ENCODE measurements at places on chromosomes 1 and 21.

- DNase-seq: no peak
These were observed 70.1 kb downstream of the ROR1 start for GRCh38 chr1:63843884-63844283.

GRCh38 chr1:214341459-214341858, 60.5 kb downstream of the SMYD2 start:
- DNase-seq: no peak

- no peak for DNase-seq
These were observed 38.7 kb upstream of the DESI2 start for GRCh38 chr1:244614113-244614836.

DNA sequence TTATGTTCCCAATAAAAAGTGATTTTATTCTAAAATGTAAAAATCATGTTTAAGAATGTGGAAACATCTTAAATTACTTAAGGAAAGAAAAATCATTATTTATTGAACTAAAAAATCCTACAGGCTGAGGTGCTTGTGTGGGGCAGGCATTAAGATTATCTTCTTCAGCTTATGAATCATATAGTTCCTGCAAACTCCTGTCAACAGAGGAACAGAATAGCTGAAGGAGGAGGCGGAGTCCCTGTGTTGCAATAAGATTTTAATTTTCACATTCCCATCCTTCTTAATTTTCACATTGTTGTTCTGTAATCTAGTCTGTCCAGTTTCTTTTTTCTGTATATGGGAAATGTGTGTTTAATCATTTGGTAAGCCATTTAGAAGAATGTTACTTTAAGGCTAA, 20.6 kb upstream of the OLFML3 start:
- no peak for DNase-seq

GRCh38 chr1:36652586-36652985, 169.9 kb upstream of the CSF3R start:
- DNase-seq: no peak
